GM12891 (cell line): ENCODE measurements at places on chromosomes 7 and 10.

- no peak for DNase-seq
Measured at GRCh38 chr7:134414109-134414508, 44.8 kb downstream of the AKR1B1 start.

GRCh38 chr7:100606313-100606712 is 4.2 kb downstream of the PCOLCE start:
- no peak for DNase-seq

GRCh38 chr7:14403587-14403986 is 414.1 kb upstream of the ETV1 start:
- no peak for DNase-seq

- DNase-seq: no peak
Measured at GRCh38 chr7:143217806-143218205, 4.0 kb upstream of the TAS2R40 start.

DNA sequence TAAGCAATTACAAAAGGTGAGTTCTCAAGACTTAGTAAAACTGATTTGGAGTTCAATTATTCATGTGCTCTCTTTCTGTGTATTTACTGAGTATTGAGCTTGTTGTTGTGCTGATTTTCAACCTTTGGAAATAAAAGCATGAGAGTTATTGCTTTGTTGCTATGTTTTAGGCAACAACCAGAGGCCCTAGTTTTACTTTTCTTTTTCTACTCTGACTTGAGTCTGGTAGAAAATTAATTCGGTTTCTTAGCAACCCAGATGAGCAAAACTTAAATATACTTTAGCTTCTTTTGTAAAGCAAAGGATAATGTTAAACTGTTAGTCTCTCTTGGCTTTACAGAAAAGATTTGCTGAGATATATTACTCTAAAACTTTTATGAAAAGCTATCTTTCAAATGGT is 66.4 kb upstream of the SCIN start:
- no peak for DNase-seq

DNA sequence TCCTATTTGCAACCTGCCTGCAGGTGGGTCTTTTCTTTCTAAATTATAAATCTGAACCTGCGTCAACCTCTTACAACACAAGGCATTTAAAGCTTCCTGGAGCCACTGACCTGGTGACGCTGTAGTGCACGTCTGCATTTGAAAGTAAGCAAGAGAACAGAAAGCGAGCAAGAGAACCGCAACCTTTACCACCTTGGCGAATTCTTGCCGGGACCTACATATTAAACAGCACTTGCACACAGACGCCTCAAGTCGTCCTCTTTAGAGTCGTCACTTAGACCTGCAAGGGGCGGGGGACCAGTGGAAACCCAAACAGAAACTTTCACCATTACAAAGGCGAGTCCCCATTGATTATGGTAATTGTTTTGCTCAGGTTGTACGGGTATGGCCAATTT is 9.5 kb downstream of the GLI3 start:
- no peak for DNase-seq

DNA sequence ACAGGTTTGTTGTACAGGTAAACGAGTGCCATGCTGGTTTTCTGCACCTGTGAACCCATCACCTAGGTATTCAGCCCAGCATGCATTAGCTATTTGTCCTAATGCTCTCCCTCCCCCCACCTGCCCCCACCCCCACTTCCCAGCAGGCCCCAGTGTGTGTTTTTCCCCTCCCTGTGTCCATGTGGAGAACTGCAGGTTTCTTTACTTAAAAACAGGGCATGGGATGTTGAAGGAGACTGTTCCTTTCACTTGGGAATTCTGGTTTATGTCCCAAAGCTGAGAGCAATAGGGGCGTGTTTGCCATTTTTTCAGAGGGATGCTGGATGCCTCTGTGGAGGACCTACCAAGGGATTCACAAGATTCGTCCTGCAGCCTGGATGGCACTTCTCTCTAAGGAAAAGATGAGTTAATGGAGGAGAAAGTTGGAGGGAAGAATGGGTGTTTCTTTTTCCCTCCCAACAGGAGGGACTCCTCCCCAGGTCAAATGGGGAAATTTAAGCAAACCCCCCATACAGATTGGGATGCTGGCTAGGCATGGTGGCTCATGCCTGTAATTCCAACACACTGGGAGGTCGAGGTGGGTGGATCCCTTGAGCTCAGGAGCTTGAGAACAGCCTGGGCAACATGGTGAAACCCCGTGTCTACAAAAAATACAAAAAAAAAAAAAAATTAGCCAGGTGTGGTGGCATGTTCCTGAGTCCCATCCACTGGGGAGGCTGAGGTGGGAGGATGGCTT is 136.0 kb downstream of the GALNT17 start:
- DNase-seq: no peak

DNA sequence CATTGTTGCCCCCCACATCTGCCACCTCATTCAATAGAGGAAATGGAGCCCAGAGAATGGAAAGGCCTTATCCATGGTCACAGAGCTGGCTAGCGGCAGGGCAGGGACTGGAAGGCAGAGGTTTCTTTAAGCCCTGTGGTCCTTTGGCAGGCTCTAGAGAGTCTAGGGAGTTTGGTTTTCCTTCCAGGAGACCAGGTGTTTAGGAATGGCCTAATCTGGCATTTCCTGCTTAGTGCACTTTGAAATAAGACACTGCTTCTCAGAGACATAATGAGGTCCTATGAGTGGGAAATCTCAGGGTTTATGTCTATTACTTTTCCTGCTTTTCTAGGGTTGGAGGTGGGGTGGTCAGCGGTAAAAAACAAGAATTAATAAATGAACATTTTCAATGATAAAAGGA is 6.1 kb downstream of the MARVELD1 start:
- no peak for DNase-seq

DNA sequence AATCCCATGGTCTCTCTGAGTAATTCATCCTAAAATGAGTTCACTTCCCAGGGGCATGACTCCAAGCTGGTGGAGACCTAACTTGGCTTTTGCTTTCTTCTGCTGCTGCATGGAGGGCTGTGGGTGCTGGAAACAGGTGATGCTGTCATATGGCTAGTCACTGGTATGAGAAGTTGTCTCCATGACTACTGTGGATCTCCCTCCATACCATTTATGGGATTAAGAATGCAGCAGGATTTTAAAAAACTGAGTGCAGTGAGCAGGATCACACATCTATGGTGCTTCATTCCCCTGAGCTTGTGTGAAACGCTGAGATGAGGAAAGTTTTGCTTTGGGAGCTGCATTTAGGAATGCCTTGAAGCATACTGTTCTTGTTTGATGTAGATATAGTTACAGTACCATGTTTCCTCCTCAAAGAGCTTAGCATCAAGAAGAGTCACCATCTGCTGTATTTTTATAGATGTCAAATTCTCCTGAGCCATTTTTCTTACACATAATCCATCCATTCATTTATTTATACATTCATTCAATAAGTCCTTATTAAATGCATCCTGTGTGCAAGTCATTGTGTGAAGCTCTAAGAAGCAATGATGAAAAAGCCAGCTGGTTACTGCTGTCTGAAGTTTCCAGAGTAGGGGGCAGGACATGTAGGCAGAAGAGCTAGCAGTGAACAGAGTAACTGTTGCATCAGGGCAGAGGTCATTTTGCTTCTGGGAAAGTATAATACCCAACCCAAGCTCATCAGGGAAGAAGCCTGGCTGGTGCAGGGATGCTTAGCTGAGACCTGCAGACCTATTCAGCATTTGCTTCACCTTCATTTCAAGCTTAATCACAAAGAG is 534.8 kb downstream of the AUTS2 start:
- no peak for DNase-seq

DNA sequence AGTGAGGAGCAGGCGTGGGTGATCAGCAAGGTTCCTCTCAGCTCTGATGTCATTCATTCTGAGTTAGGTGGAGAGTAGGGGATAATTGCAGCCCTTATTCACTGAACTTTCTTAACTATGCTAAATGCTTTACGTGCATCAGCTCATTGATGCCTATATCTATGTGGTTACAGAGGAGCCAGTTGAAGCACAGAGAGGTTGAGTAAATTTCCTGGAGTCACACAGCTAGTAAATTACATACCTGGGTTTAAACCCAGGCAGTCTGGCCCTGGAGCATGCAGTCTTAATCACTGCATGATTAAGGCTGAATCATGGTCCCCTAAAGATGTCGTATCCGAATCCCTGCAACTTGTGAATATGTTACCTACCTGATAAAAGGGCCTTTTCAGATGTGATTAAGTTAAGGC is 99.6 kb downstream of the GRK5 start:
- no peak for DNase-seq

GRCh38 chr10:133324857-133325260 is 11.8 kb downstream of the CALY start:
- no peak for DNase-seq

DNA sequence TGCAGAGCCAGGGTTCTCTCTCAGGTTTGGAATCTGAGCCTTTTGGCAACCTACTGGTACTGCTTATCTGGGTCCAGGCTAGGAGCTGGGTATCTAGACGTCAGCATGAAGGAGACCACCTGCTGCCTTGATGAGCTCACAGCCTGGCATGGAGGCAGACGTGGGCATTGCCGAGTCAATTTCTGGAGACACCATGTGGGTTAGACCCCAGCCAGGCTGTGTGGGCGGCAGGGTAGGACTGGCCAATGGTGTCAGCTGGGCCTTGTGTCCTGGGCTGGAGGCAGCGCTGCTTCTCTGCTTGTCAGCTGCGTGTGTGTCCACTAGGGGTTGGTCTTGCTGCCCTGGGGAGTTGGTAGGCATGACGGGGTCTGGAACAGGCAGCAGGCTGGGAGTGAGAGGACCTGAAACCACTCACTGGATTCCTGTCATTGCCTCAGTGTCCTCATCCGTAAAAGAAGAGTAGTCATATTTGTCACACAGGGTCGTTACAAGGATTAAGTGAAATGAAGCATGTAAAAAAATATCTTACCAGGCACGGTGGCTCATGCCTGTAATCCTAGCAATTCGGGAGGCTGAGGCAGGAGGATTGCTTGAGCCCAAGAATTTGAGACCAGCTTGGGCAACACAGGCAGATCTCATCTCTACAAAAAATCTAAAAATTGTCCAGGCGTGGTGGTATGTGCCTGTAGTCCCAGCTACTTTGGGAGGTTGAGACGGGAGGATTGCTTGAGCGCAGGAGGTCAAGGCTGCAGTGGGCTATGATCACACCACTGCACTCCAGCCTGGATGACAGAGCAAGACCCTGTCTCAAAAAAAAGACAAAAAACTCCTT is 31.7 kb upstream of the ANKRD2 start:
- no peak for DNase-seq

GRCh38 chr10:130857631-130858295 is 453.8 kb downstream of the TCERG1L start:
- DNase-seq: no peak

DNA sequence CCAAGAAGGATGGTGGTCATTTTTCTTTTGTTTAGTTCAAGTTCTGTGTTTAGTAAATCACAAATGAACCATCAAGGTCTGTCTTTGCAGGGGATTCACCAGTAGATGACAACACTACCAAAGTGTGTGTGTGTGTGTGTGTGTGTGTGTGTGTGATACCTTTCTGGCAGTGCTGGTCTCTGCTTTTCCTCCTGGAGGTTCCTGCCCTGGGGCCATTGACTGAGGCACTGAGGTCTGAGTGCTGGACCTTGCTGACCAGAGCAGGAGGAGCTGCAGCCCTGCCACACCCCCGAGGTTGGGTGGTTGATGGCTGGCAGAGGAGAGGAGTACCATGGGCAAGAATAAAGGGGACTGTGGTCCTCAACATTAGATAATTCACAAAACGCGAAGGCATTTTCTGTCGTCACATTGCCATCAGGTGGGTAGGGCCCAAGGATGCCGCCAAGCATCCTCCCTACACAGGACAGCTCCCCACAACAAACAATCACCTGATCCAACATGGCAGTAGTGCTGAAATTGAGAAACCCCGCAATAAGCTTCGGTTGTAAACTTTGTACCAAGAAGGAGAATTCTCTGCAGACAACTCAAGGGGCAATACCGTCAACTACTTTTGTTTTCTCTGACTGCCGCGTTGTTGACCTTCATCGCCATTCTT is 49.5 kb upstream of the PRSS58 start:
- no peak for DNase-seq
